NAMALWA (cell line): ENCODE measurements at places on chromosomes 5 and 9.

GRCh38 chr5:27701931-27702903 is 663.8 kb upstream of the CDH9 start:
- no peak for DNase-seq

DNA sequence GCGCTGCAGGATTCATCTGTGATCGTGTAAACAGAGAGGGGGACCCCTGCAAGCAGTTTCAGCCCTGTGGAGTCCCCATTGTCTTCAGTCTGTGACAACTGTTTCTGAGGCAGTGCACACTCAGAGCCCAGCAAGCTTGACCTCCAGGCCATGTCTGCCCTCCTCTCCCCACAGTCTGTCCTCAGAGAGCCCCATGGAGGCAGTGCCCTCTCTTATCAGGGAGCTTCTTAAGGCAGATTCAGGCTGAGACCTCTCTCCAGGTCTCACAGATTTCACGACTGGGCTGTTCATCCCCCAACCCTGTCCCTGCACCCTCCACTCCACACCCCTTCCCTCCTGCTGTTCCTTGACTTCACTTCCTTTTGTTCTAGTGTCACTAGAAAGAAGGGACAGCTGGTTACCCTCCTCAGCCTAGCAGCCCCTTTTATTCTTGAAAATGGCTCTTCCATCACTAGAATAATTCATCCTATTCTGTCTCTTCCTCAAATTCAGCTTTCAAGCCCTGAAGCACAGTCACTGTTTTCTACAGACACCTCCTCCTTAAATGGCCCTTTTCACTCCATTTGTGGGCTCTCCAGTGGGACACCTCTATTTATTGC is 218.4 kb downstream of the MED10 start:
- no peak for DNase-seq

DNA sequence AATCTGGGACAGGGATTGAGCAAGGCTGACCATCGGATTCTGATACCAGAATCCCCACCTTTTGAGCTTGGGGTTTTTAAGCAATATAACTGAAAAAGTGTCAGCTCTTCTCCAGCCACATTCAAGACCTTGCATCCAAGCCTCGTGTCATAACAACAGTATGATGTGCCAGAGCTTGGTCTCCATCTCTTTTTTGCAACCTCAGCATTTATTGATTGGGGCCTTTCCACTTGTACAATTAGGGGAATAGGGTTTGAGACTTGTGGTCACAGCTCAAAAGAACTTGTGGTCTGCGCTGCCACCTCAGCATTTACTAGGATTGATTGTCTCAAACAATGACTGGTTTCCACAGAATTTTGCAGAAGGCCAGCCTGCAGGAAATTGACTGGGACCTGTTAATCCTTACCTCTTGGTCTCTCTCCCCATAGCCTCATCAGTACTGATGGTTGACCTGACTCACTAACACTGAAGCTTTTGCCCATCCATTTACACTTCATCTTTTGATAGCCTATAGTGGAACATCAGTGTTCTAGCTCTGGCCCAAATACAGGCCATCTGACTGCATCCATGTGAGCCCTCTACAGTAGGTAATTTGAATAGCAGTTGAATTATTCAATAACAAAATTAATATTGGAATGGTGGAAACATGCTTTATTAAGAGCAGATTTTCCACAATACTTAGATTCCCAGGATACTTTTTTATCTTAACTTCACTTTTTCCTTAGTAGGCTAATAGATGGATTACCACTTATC is 381.6 kb upstream of the PRR16 start:
- DNase-seq = no peak

DNA sequence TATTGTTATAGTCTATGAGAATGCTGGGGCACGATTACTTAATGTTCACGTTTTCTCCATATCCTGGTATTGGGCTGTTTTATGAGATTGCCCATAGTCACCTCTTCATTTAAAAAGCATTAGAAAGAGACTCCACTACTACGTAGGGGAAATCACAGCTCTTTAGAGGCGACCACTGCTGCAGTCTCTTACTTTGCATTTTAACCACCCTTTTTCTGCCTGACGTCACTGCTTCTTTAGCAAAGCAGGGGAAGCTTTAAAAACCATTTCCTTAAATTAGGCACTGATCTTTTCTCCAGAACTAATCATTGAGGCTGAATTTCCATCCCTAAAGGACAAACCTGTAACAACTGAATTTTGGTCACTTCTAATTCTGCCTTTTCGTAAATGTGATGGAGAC is 38.9 kb downstream of the ZNF608 start:
- DNase-seq = peak; percentile 89

DNA sequence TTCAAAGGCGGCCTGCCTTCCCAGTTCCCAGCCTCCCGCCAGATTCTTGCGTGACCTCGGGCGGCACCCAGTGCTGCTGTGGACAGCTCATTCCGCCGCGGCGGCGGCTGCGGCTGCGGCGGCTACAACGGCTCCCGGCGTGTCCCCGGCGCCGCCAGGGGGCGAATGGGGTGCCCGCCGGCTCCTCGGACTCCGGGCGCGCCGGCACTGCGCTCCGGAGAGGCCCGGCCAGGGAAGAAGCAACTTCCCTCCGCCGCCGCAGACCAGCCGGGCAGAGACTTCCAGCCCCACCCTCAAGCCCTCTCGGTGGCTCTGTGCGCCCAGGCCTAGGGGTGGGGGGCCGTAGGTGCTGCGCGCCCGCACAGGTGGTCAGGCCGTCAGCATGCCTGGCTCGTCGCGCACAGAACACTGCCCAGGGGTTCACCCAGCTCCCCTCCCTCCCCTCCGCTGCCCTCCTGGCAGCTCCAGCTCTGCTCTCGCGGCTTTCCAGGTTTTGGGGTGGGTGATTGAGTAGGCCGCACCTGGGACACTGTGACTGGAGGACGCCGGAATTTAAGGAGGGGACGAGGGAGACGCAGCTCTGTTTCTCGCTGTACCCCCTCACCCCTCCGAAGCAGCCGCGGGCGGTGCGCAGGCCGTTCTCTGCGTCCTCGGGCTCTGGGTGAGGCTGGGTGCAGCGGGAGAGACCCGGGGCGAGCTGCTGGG is 20.2 kb downstream of the IGIP start:
- DNase-seq = no peak

DNA sequence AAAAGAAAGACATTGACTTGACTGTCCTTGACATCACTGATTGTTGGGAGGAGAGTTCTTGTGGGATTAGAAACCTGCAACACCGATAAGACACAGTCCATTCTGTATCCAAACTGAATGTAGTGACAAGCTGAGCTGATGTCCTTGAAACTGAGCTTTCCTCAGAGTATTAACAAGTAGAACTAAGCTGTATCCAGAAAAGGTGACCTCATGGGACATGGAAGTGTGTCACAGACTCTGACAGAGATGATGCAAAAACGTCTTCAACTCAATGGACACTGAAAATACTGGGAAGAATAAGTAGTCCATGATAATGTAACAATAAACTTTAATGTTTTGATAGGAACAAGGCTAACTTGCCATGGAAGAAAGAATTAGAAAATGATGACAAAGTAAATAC is 690.1 kb downstream of the CDH18 start:
- no peak for DNase-seq

- no peak for DNase-seq
These were observed 313.5 kb upstream of the MSX2 start for GRCh38 chr5:174410716-174411478.

- DNase-seq = no peak
These were observed 34.2 kb downstream of the WNK2 start for GRCh38 chr9:93218161-93218560.

DNA sequence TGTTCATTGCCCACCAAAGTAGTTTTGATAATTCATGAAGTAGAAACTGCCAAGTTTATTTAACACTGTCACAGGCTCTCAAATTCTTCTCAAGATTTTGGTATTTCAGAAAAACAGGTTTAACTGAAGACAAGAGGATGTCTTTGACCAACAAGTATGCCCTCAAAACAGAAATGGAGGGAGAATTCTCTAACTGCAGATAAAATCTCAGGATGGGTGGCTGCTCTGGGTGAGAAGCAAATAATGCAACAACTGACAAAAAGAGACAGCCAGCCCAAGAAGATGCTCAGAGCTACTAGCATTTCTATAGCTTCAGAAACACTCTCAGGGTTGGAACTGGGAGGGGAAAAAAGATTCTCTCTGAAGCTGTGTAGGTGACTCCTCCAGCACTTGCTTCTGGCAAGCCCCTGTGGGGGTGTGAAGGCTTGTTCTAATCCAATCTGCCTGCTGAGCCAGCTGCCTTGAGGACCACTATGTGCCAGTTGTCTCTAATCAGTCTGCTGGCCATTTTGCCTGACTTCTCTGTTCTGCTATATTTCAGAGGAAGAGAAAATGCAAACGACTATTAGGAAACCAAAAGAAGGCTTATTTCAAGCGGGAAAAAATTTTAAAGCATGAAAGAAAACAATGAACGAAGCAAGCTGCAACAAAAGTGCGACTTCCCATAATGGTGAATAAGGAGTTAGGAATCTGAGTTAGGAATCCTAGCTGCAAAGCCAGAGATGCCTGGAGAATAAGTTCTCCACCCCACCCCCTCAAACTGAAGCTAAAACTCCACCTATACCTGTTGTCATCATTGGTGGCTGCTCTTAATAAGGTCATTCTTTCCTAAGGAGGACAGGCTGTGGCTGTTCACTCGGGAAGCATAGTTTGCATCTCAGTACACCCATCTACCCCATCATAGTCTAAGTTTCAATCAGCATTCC is 147.5 kb downstream of the GNAQ start:
- no peak for DNase-seq

- DNase-seq = peak; percentile 82
These were observed 107.7 kb downstream of the TENT4A start for GRCh38 chr5:6820851-6821479.

GRCh38 chr9:113999256-114000062 is 78.6 kb downstream of the AMBP start:
- no peak for DNase-seq

DNA sequence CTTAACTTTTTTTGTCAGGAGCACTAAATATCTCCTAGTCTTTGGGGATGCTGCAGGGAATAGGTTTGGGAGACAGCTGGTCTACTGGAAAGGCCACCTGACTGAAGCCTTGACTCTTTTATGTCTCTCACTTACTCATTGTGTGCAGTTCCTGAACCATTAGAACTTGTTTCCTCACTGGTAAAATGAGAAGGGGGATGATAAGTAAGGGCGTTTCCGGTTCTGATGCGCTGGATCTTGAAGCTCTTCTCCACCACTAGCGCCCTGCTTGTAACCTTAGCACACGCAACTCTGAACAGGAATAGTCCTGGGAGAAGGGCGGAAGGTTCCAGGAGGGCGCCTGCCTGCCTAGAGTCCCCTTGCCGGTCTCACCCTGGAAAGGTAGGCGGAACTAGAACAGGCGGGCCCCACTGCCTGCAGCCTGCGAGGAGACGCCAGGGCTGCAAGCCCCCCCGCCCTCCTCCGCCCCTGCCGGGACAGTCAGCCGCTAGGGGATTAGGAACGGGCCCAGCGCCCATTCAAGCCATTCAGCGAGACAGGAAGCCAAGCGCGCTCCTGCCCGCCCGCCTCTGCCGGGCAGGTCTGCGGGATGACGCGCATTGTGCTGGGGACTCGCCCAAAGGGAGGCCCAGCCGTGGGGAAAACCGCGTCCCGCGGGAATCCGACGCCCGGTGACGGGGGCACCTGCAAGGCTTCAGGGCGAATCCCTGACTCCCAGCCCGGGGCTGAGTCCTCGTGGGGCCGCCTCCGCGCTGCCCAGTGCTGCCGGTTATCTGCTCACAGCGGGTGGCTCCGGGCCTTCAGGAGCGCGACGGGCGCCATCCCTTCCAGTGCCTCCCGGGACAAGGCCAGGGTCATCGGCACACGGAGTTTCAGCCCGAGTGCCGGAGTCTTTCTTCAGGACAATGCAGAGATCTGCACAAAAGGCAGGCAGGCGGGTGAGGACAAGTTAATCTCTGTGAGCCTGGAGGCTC is 44.0 kb upstream of the XPA start:
- no peak for DNase-seq

GRCh38 chr5:132056610-132057497 is 3.6 kb upstream of the IL3 start:
- DNase-seq = no peak

GRCh38 chr9:16682273-16682672 is 188.2 kb downstream of the BNC2 start:
- no peak for DNase-seq

GRCh38 chr5:78665534-78665933 is 17.0 kb upstream of the LHFPL2 start:
- no peak for DNase-seq

DNA sequence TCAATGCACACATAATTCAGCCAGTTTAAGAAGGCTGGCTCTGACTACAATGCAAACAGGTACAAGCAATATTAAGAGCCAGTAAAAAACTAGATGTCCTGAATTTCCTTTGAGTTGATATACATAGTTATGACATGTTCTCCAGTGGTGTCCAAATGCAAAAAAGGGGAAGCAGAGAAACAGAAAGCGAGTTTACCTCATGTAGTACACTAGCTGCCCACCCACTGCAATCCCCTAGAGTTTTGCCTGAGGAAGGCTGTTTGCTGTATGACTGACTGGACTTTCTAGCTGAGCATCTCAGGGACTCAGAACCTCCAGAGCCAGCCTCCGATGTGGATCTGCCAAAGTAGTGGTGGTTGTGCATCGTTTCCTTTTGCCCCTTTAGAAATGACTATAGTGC is 44.8 kb upstream of the SLC1A3 start:
- DNase-seq = no peak

DNA sequence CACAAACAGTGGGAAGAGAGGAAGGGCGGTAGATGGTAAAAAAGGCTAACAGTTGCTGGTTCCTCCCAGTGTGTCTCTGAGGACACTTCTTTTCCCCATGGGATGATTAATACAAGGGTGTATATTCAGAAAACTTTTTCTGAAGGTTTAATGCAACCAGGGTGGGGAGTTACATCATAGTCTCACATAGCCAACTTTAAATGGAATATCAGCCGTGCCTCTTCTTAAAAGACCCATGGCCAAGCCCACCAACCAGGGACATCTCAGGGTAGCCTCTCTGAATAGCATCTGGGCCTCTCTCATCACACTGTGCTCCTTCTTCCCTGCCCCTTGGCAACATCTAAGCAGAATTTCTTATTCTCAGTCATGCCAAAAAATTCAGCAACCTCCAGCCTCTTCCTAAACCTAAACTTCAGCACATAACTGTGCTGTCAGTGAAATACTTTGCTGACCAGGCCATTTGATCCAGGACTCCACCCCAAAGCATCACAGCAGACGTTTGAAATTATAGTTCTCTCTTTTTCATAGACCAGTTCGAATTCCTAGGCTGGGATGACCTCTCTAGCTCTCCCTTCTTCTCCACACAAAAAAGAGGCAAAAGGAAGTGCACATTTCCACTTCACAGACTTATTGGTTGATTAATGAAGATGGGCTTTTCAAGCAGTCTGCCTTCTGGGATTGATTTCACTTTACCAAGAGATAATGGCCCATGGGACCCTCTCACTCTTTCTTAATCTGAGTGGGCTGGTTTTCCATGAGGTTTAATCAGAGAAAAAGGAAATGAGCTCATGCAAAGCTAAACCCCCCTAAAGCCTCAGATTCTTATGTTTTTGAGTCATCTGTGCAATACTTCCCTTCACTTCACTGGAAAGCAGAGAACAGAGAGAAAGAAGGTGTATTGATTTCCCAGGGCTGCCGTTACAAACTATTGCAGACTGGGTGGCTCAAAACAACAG is 85.1 kb upstream of the RAI14 start:
- no peak for DNase-seq

GRCh38 chr9:134693011-134693410 is 51.4 kb downstream of the COL5A1 start:
- no peak for DNase-seq
